LHCN-M2 (cell line): ENCODE measurements at places on chromosomes 5 and 9. TPM values are rescaled to one million over a fixed set of nuclear protein-coding genes. Genes with fewer than 3 reads are reported as not detected.

DNA sequence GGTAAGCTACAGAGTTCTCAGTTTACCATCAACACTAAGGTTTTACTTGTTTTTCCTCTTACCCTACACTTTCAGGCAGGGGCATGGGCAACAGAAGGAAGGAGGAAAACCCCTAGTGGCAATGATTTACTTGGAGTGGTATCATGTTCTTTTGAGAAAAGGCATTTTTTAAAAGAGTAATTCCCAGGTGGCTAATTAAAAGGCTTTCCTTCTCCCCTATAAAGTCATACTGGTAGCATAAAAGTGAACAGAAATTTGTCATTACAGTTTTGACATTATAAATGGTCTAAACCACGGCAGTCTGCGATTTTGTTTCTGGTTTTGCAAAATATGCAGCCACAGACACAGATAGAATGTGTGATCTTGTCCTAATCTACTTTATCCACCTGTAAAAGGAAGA is 30.9 kb upstream of the OR2K2 start:
- no peak for DNase-seq

DNA sequence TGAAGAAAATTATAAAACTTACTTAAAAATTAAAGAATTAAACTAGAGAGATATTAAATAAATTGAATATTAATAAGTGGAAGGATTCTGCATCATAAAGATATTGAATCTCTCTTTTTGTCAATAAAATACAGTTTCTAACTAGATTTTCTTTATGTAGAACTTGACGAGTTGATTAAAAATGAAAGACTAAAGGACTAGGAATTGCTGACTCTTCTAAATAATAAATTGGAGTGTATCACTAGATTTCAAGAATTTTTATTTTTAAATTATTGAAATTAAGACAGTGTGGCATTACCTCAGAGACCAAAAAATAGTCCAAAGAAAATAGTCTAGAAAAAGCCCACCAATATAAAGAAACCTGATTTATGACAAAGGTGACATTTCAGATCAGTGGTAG is 492.4 kb downstream of the CETN3 start:
- no peak for DNase-seq

DNA sequence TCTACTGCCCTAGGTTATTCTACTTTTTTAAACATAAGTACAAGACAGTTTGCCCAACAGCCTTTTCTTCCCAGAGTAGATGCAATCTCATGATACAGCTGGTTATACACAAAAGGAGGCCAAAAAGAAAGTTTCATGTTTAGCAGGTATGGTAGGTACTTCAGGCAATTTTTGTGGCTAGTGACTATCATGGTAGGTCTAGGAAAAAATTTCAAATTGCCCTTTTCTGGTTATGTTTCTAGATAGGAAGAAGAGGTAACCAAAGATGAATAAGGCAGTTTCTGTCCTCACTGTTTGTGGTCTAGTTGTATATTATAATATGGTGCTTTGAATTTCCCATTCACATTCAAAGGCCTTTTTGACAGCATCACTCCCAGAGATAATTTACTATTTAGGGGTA is 19.7 kb downstream of the MEGF9 start:
- no peak for DNase-seq

GRCh38 chr9:72928042-72928507 is 24.8 kb downstream of the ALDH1A1 start:
- no peak for DNase-seq

- no peak for DNase-seq
Observed at GRCh38 chr5:102313912-102314311, 17.8 kb upstream of the SLCO4C1 start.

DNA sequence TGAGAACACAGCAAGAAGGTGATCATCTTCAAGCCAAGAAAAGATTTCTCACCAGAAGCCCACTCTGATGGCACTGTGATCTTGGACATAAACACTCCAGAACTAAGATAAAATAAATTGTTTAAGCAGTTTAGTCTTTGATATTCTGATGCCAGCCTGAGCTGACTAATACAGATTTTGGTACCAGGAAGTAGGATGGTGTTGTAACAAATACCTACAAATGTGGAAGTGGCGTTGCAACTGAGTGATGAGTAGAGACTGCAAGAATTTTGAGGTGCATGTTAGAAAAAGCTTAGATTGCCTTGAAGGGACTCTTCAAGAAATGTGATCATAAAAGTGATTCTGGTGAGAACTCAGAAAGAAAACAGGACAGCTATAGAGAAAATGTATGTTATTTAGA is 592.4 kb upstream of the DAB2 start:
- DNase-seq = no peak

DNA sequence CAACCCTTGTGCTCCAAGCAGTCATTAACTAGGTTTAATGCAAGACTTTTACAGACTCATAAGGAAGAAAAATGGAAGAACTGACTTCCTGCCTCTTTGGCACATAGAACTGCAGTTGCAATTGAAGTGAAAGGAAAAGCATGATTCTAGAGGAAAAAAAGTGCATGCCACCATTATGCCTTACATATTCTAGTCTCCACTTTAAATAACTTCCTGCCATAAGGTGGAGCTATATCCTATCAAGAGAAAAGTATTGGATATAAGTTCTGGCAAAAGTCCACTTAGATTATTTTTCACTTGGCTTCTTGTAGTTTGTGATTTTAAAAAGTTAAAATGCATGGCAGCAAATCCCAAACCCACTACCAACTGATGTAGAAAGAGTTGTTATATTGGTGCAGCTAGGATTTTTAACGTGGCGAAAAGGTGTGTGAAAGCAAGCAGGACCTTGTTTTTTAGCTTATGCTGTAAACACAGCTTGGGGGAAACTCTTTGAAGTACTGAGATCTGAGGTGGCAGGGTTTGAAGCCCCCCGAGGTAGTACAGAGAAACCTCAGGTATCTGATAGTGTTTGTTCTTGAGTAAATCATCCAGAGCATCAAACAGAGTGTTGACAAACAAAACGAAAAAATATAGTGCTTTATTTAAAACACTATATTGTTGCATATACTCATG is 117.9 kb downstream of the ANXA1 start:
- peak; percentile 31 for DNase-seq

- no peak for DNase-seq
Observed at GRCh38 chr9:94079236-94079635, 5.0 kb upstream of the PTPDC1 start.

Gene ADAMTS12
- total RNA-seq = 8.2 and 11.6 TPM in 2 replicates

- peak; percentile 28 for DNase-seq
Observed at GRCh38 chr9:95953986-95954385, 78.5 kb downstream of the ERCC6L2 start.

Gene PRELID2
- total RNA-seq = 9.8 and 11.0 TPM in 2 replicates

Gene TSSK1B
- total RNA-seq = 0.06 and 0.52 TPM in 2 replicates

- DNase-seq = no peak
Observed at GRCh38 chr5:32255540-32255900, 57.2 kb downstream of the MTMR12 start.

Gene C5orf52
- total RNA-seq = not detected in 2 replicates

Gene PCYOX1L
- total RNA-seq = 5.9 and 6.3 TPM in 2 replicates

DNA sequence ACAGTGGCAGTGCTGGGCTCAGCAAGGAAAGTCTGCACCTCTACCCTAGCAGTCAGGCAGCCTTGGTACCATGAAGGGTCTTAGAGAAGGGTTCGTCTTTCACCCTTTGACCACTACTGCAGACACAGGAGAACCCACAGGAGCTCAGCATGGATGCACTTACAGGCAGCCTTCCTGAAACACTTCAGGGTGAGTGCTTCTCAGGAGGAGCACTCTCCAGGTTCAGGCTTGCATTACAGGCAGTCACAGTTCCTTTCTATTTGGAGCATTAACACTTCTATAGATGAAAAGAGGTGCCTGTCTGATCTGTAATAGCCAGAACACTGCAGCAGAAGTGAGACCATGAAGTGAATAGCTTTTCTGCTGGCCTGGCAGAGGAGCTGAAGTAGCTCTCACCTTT is 8.7 kb upstream of the CYLC2 start:
- DNase-seq = no peak

- DNase-seq = no peak
Observed at GRCh38 chr5:43115968-43116367, 4.7 kb upstream of the ZNF131 start.

GRCh38 chr9:109681301-109681700 is 98.7 kb upstream of the PALM2AKAP2 start:
- DNase-seq = no peak

Gene OR1J1
- total RNA-seq = not detected in 2 replicates

DNA sequence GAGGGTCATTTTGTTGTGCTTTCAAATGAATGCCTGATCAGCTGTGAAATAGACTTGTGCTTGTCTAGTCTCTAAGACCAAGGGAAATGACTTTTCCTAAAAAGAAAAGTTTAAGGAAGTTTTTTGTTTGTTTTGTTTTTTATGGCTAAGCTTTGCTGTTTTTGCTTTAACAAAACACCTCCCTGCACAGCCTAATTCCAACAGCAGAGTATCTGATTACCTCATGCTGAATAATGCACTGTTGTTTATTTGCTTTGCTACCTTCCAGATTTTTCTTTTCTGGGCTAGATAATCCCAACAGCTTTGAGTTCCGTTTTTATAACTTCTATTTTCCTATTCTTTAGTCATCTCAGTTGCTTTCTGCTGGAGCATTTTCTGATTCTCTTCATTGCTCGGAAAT is 95.8 kb downstream of the AOPEP start:
- peak; percentile 69 for DNase-seq

DNA sequence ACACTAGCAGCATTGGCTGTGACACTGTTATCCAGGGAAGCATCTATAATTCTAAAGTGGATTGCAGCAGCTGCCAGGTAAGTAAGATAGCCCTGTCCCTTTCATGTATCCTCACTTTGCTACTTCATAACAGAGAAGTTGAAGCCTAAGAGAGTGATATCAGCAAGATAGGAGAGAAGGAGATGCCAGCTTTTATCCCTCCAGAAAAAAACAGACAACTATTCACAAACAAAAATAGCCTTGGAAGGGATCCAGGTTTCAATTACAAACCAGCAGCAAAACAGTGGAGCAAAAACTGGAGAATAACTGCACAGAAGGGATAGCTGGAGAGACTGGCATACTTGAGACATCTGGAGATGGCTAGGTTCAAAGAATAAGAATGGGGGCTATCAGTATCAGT is 19.6 kb upstream of the VCAN start:
- DNase-seq = no peak

GRCh38 chr9:91420501-91421127 is 3.0 kb downstream of the NFIL3 start:
- no peak for DNase-seq

DNA sequence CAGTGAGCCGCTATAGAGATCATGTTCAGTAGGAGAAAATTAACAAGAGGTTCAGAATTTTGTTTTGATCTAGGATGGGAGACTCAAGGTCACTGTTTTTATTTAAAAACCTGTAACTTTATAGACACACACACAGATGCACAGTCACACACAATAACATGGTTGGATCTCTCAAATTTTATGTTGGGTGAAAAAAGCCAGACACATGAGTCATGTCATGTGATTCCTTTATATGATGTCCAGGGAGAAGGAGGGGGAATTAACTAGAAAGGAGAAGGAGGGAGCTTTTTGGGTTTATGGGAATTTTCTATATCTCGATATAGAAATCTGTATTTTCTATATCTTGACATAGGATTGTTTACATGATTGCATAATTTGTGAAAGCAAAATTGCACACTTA is 17.1 kb downstream of the C6 start:
- peak; percentile 19 for DNase-seq

Gene SPATA6L
- total RNA-seq = 0.19 TPM in 1 of 2 replicates, not detected in the other

- no peak for DNase-seq
Observed at GRCh38 chr9:101970609-101971008, 232.2 kb upstream of the GRIN3A start.

Gene ALAD
- total RNA-seq = 10.5 and 15.0 TPM in 2 replicates

- DNase-seq = no peak
Observed at GRCh38 chr5:10565785-10566542, 2.1 kb downstream of the ANKRD33B start.

- no peak for DNase-seq
Observed at GRCh38 chr5:1666812-1667588, 132.6 kb downstream of the MRPL36 start.

- DNase-seq = peak; percentile 43
Observed at GRCh38 chr5:147461915-147462314, 48.0 kb downstream of the DPYSL3 start.

GRCh38 chr5:124668353-124669299 is 77.8 kb downstream of the ZNF608 start:
- no peak for DNase-seq

DNA sequence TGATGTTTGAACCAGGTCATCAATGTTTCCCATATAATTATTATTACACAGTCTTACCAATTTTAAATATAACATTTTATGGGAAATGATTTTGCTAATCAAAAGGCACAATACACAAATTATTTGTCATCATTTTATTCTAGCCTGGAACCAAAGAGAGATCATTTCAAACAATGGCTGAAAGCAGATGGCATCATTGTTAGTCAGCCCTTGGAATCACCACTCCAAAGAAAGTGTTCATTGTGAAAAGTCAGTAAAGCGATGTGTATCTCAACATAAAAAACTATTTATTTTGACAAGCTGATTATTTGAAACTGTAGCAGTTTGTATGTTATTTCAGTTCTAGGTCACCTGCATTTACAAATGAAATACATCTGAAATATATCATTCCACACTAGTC is 1068.7 kb downstream of the CDH12 start:
- DNase-seq = no peak

DNA sequence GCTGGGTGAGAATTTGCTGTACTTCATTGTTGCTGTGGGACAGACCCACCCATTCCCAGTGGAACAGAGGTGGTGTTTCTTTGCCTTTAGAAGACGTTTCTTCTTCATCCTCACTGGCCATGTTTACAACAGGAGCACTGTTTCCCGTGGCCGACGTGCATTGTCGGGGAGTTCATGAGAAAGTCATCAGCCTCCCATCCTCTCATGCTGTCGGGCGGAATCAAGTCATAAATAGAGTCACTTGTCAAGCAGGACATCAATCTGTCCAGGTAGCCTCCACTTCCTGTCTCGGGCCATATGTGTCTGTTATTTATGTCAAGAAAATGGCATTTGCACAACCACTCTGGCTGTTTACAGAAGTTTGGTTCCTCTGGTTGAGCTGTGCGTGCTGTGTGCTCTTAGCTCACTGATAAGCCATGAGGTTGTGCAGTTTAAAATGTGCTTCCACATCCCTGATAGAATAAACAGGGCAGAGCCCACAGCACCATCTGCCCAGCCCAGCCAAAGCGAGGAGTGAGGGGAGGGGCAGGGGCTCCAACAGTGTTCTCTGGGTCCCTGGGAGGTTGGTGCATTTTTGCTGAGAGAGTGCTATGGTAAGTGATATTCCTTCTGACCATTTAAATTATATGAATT is 401.9 kb upstream of the IRX2 start:
- DNase-seq = no peak

DNA sequence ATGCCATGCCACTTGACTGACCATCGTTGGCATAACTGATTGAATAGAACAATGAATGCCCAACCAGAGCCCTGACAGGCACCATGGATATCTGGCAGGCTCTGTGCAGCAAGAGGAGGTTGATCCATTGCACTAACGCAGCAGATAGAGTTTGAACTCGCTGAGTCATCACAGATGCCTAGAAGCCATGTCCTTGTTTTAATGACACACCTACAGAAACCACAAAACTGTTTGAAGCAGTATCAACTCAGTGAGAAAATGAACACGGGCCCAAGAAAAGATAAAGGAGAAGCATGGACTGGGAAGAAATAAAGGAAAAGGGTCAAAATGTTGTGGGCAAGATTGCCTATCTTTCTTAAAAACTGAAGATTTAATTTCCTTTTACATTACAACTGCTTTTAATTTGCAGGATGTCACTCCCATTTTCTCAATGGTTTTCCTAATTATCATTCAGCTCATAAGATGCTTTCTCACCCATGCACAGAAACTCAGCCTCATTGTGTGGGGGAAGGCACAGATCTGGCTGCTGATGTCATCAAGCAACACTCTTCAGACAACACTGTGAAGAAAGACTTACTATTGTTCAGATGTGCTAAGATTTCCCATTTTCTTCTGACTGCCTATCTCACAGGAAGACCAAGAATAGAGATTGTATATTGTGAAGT is 129.0 kb downstream of the PIK3R1 start:
- peak; percentile 79 for DNase-seq
